Right kidney (tissue), 9 donors: ENCODE measurements at places on chromosomes 3 and 15.

GRCh38 chr3:169133178-169134161, 530.0 kb downstream of the MECOM start:
- no peak for DNase-seq

DNA sequence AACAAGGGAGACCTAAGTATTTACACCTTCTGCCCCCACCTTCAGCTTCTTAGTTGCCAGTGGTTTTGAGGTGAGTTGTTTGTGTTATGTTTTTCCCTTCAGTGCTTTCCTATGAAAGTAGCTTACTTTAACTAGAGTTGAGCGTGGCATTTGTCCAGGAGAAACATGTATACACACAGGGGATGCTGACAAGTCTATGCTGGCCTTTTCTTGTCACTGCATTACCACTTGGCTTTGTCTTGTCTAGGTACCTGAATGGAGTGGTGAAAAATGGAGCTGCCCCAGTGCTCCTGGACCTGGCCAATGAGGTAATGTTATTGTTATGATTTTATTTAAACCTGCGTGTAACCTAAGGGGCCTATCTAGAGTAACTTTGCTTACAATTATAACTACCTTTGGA, 74.4 kb downstream of the CDIN1 start:
- no peak for DNase-seq

- DNase-seq: no peak
These were observed 79.4 kb upstream of the ATP11B start for GRCh38 chr3:182713743-182714517.

DNA sequence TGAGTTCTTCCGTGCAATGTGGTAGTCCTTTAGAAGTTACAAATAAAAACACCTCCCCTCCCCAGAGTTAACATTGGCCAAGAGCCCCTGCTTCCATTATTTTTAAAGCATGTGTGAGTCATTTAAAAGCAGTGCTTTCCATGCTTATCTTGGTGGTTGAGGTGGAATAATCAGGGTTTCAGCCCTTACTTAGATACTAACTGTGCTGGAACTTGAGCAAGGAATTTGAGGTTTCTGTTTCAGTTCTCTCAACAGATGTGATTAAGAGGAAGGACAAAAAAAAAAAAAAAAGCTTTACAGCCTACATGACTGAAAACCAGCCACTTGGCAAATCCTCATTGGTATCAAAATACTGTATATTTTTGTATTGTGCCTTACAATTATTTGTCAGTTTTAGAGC, 64.5 kb downstream of the CGNL1 start:
- no peak for DNase-seq

GRCh38 chr15:101050623-101051290, 131.6 kb downstream of the LRRK1 start:
- DNase-seq: no peak
